ENCODE measurements at places on chromosomes 12 and 14.

- peak; percentile 44 for DNase-seq
Observed at GRCh38 chr12:2794191-2794735, 507 bp upstream of the FKBP4 start.

- no peak for DNase-seq
Observed at GRCh38 chr12:47920913-47921312, 16.1 kb upstream of the VDR start.

- no peak for DNase-seq
Observed at GRCh38 chr12:120984351-120984898, 6.1 kb downstream of the HNF1A start.

- DNase-seq = no peak
Observed at GRCh38 chr12:62530596-62530995, 64.0 kb downstream of the MON2 start.

DNA sequence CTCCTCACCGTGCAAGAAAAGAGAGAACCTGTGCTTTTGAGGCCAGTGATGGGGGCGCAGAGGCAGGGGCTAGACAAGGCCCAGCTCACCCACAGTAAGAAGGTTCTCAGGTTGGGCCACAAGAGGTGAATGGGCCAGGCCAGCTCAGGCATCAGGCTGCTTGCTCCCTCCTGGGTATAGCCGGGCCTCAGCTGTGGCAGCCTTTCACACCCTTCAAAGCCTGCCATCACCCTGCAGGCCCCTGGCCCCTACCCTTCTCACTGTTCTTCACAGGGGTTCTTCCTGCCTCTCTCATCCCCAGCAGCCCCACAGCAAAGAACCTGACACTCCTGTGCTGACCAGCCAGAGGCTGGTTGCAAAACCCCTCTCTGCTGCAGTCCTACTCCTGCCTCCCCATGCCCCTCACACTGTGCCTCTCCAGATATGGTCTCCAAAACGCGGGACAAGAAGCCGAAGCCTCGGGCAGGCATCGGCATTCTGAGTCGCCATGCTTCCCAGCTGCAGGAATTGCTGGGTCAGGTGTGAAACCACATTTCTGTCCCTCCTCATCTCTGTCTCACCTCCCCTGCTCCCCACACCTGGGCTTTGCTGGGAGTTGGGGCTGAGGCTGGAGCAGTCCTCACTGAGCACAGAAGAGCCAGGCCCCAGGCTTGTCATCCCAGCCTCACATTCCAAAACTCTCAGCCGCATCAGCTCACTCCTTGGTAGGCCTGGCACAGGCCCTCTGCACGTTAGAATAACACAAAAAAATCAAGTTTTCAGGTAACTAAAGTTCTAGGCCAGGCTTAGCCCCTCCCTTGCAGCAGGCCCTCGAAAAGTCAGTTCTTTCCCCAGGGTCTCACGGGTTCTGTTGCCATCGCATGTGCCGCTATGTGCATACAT, 6.9 kb upstream of the FAIM2 start:
- no peak for DNase-seq

DNA sequence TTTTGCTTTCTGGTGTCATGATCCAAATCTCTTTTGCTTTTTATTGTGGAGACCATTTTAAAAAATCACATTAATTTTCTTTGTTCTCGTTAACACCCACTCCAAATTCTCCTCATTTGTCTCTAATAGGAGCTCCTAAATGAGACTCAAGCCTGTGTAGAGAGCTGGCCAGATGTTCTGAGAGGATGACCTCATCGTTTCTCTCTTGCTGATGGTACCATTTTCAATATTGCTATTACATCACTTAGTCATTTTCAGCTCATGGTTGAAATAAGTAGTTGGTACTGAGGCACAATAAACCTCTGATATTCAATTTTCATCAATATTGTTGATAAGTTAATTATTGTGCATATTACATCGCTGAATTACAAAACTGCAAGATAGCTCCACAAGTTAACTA, 31.5 kb downstream of the SPTB start:
- no peak for DNase-seq

DNA sequence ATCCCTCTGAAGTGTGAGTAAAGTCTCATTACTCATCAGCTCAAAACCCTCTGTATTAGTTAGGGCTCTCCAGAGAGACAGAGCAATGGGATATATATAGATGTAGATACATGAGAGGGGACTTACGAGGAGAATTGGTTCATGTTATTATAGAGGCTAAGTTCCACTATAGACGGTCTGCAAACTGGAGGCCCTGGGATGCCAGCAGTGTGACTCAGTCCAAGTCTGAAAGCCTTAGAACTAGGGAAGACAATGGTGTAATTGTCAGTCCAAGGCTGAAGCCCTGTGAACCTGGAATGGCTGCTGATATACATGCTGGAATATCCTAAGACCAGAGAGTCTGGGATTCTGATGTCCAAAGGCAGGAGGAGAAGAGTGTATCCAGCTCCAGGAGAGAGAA, 57.3 kb upstream of the CEP83 start:
- no peak for DNase-seq
